ENCODE measurements at places on chromosomes 4 and X.
A peak's percentile ranks its signal among the peaks of the same experiment; 100 is the strongest.

GRCh38 chr4:38322714-38323113 lies 341.3 kb upstream of the KLF3 start:
- DNase-seq = no peak

- no peak for DNase-seq
These were observed 28.2 kb downstream of the APOO start for GRCh38 chrX:23879380-23880090.

DNA sequence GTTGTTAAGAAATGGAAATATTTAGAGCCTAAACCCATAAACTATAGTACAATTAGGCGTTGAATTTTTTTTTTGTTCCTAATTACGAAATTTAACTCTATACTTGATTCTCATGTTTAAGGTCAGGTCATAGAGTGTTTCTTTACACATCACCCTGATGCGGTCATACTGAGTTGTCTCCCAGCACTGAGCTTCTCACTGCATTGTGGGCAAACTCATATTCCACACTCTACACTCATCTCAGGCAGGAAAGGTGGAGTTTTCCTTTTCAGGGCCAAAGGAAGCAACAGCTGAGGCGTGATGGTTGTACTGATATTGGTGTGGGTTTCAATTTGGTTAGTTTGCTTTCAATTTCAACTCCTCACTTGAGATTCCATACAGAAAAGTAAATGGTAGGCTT lies 75.4 kb downstream of the FAT4 start:
- no peak for DNase-seq

- DNase-seq = no peak
These were observed 37.3 kb downstream of the GBA3 start for GRCh38 chr4:22730021-22730420.

DNA sequence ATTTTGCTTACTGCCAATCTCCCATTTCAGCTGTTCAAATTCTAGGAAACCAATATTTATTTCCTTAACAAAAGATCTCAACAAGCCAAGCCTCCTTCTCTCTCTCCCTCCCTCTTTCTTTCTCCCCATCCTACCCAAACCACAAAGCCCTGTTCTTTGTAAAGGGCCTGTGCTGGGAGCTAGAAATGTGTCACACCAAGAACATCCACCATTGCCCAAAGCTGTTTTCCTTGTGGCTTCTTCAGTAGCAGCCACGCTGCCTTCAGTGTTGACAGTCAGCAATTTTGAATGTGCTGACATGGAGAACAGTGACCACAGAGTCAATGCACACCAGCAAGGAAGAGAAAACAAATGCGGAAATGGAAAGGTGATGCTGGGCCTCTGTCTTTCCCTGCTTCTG lies 203.0 kb downstream of the MAML3 start:
- DNase-seq = no peak

- no peak for DNase-seq
These were observed 1052.1 kb upstream of the PCDH10 start for GRCh38 chr4:132097041-132097440.

DNA sequence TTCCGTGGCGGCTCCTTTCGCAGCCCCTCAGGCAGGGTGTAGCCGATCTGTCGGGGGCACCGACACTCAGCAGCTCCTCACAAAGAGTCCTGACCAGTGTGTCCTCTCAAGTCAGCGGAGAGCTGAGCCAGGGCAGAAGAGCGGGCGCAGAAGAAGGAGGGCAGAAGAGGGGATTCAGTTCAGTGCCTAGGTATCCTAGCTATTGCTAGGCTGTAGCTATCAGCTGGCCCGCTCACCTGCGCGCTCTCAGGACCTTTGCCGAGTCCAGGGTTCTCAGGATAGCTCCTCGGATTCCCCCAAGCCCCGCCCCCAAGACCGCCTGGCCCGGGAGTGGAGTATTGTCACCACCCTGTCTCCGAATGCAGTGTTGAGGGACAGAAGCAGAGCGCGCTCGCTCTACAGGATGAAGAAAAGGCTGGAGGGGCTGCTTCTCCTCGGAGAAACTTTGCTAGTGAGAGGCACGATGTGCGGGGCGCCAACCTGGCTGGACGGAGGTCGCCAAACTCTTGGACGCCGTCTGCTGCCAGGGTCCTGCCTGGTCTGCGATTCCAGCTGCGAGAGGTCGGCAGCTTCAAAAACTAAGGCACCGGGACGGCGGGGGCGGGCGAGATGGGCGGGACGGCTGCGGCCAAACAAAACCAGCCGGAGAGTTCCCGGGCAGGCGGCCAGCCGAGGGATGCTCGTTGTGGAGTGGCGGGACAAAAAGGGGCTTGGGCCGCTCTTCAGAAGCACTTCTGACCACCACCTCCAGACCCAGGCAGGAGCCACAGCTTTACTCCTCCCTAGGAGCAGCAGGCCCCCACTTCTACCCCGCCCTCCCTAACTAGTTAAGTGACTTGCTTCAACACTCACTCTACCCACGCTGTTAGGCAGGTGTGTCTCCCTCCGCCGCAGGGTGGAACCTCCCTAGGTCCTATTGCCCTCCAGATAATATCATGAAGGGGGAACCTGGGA lies at the start of gene XKRX:
XKRX (minus strand) TSS at position 258 of the 954 bp plus-strand sequence. CDS start 613 bp downstream, outside the sequence.
- DNase-seq = peak; percentile 49

DNA sequence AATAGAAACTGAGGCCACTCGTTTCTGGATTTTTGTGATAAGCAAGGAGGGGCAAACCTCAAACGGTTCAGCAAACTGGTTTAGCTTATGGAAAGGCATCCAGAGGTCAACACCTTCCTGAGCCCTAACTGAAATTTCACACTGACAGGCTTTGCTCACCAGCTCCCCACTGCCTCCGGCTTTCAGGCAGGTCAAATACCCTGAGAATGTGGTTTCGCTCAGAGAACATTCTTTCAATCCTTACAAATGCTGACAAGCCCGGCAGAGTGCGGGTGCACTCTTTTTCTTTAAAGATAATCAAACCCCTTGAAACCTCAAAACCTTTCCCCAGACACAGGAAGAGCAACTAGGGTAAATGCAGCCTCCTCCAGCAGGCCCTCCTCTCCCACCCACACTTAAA lies 41.5 kb downstream of the CD40LG start:
- DNase-seq = no peak

DNA sequence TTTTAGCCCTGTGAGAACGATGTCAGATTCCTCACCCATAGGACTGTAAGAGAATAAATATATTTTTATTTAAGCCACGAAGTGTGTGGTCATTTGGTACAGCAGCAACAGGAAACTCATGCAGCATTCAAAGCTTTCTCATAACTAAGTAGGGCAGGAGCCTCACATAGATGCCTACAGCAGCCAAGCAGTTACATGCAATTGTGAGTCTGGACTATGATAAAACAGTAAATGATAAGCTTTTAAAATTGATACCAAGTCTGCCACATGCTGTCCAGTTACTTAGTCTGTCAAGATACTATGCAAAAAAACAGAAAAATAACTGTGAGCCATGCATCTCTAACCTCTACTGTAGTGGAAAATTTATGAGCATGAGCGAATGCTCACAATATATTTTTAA lies 359.6 kb downstream of the HS3ST1 start:
- DNase-seq = no peak

DNA sequence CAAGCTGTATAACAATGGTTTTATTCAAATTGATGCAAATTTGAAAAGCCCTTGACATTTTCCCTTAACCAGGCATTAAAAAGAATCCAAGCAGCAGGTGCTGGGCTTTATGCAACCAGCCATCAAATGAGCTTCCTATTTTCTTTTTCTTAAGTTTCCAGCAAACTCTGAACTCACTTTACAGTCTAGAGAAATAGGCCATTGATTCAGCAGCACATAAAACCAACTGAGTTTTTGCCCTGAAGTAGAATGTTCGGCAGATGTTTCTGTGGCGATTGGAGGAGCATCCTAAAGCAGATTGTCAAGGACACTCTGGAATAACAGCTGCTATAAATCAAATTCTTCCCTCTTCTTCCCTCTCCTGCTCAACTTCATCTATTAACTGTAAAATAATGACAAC lies 582.8 kb upstream of the CPEB2 start:
- DNase-seq = no peak

GRCh38 chr4:108287834-108288413 lies 119.2 kb upstream of the LEF1 start:
- no peak for DNase-seq

- no peak for DNase-seq
These were observed 123.0 kb upstream of the MAGEB16 start for GRCh38 chrX:35675151-35675550.

DNA sequence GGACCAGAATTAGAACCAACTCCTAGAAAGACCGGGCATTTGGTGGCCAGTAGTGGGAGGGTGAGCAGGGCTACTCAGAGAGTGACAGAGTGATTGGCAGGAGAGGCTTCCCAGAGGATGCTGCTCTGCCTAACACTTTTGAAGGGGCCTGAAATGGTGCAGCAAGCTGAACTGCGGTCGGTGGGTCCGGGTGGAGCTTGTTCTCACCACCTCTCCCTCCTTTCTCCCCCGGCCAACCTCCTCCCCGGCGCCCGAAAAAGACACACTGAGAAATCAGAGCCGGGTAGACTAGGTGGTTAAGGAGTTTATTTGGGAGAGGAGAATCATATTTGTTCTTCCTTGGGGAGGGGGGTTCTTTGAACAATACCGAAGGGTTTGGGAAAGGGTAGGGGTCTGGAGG lies 1.4 kb upstream of the PRICKLE3 start:
- no peak for DNase-seq

DNA sequence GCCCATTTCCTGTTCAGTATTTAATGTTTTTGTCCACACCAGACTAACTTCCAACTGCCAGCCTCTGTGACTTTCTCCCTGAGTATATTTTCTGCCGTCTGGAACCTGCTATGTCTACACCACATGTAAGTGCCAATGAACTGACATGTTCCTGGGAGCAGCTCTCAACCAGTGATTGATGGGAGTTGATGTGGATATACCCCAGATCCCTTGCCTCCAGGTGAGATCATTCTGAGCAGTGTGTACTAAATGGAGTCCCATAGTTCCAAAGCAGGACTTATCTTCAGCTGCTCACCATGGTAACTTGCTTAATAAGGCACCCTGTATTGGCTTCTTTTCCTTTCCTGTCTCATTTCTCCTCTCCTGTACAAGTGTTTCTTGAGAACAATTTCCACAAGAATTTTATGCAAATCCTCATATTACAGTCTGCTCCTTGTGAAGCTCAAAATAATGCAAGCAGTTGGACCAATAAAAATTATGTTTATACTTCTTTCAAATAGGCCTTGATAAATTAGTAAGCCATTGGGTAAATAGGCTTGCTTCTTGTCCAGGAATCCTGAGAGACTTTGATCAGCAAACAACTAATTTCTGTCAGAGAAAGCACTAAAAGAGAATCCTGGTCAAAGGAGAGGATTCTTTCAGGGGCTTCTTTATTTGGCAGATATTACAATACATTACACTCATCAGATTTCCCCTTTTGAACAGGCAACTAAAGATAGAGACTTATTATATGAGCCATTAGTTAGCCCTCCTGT lies 911.7 kb upstream of the NDST4 start:
- DNase-seq = peak; percentile 64

- no peak for DNase-seq
These were observed 1.3 kb upstream of the PLXNB3 start for GRCh38 chrX:153762626-153763173.

- no peak for DNase-seq
These were observed 1460.8 kb downstream of the RAPGEF2 start for GRCh38 chr4:160563552-160564282.

DNA sequence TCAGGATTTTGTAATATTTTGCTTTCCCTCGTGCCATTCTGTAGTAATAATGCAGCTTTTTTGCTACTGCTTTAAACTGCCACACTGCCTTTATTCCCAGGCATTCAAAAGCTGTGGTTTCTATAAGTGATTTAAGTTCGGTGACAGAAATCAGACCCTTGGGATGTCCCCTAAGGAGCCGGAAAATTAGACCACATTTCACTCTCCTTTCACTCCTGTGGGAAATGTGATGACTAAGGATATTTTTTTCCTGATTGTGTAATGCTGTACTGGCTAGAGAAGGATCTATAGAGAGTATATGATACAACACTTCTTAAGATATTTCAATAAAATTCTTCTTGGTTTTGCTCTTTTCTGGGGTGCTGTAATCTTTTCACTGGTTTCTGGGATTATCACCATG lies 24.4 kb downstream of the UGT2A3 start:
- no peak for DNase-seq

DNA sequence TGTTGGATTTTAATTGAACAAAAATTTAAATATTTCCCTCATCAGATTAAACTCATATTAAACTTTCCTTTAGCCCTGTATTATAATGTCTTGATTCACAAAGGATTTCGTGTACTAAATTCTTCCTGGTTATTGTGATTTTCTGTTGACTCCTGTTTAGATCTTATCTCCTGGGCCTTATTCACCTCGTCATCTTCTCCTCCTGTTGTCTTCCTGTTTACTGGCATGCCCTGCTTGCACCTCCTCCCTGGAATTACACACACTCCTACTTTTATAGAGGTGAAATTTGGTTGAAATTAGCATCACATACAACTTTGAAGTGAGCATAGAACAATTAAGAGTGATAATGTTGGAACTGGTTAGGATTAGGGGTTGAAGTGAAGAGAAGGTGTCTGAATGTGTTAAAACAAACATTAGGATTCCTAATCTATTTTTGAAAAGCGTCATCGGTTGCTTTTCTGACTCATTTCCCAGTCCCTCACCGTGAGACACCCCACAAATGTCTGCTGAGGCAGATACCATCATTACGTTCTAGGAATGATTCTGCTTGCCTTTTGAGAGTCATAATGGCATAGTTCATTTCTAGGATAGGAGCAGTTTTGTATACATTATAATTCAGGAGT lies 32.5 kb downstream of the TLL1 start:
- DNase-seq = no peak

- peak; percentile 49 for DNase-seq
These were observed 63.4 kb downstream of the RASL11B start for GRCh38 chr4:52925531-52925968.

GRCh38 chr4:7358100-7358735 lies 76.5 kb downstream of the PSAPL1 start:
- DNase-seq = no peak

- no peak for DNase-seq
These were observed 157.6 kb downstream of the RASL11B start for GRCh38 chr4:53019485-53020382.

- peak; percentile 27 for DNase-seq
These were observed 841.6 kb upstream of the FRG1 start for GRCh38 chr4:189098932-189099696.

GRCh38 chr4:125313497-125313896 lies 1.3 kb upstream of the FAT4 start:
- DNase-seq = peak; percentile 90

- no peak for DNase-seq
These were observed 34.5 kb downstream of the ZFX start for GRCh38 chrX:24184018-24184417.

- no peak for DNase-seq
These were observed 5.7 kb downstream of the TRPC5OS start for GRCh38 chrX:111881715-111882114.

- no peak for DNase-seq
These were observed 169.2 kb downstream of the AFAP1 start for GRCh38 chr4:7770224-7771050.

- DNase-seq = no peak
These were observed 6.6 kb downstream of the MID1IP1 start for GRCh38 chrX:38807873-38808272.

GRCh38 chr4:101981756-101982155 lies 191.2 kb downstream of the BANK1 start:
- DNase-seq = no peak

- DNase-seq = no peak
These were observed 201.0 kb upstream of the MAMLD1 start for GRCh38 chrX:150162141-150162540.

- DNase-seq = no peak
These were observed 2315.7 kb upstream of the TENM3 start for GRCh38 chr4:179927473-179927872.

GRCh38 chr4:114879916-114880669 lies 233.3 kb downstream of the NDST4 start:
- peak; percentile 64 for DNase-seq

Data from NCI-H1417 (cell line).